ENCODE measurements at places on chromosomes 16 and 17.

- no peak for DNase-seq
Measured at GRCh38 chr16:12871784-12872183, 29.6 kb upstream of the SHISA9 start.

- DNase-seq = no peak
Measured at GRCh38 chr17:83173914-83174361, 94.5 kb downstream of the METRNL start.

DNA sequence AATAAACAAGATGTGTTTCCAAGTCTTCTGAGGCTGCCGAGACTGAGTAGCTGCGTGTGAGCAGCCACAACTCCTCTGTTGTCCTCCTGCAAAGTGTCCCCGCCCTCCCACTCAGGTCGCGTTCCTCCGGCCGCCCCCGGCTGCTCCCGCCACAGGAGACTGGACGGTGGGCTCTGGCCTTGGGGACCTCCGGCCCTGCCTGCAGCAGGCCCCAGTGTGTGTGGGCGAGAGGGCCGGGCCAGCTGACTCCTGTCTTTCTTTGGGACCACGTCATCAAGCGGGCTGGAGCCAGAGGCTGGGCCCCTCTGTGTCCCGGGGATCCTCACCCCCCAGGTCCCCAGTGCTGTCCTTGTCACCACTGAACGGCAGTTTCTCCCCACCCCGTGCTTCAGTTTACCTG is 175.3 kb downstream of the NPIPB11 start:
- no peak for DNase-seq

GRCh38 chr16:5450409-5451104 is 353.0 kb upstream of the EEF2KMT start:
- no peak for DNase-seq

GRCh38 chr16:87017371-87018012 is 299.7 kb downstream of the C16orf95 start:
- no peak for DNase-seq

DNA sequence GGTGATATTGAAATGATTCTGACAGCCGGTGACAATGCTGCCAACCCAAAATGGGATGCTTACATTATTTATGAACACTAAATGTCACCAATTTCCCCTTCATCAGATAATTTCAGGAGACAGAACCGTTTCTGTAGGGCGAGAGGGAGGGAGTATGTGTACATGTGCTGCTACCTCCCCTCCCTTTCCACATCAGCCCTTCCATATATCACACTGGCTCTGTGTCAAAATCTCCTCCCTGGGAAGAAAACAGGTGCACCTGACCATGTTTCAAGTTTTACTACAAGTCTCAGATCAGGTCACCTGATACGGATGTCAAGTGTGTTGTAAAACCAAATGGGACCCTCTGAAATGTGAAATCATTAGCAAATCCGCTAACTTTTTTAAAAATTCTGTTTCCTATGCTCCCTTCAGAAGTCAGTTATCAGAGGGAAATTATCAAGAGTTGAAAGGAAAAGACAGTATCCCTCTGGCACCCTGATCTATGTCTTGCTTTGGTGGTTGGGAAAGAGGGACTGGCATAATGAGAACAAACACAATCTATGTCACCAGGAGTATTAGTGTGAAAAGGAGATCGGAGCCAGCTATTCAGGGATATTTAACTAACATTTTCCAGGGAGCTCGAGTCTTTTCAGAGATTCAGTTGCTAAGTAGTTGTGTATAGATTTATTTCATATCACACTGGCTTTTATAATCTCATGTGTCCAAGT is 1002.3 kb upstream of the CDH8 start:
- DNase-seq = no peak

DNA sequence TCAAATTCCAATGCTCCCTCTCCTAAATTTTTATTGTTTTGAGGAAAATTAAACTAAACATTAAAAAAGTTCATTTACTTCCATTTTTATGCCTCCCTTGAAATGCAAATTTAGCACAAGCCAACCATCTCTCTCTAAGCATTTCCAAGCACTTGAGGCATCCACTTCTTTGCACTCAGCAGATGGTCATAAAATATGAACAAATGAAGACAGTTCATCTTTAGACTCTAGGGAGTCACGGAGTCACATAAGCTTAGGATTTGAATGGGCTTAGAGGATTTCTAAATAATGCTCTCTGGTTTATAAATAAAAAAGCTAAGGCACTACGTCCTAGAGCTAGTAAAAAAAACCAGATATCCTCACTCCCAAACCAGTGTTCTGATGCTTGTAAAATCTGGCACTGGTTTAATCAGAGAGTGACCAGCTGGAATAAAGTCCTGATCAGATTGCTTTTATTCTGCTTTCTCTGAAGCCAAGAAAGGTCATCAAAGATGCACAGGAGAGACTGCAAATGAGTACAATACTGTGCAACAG is 204.2 kb downstream of the CA10 start:
- no peak for DNase-seq

DNA sequence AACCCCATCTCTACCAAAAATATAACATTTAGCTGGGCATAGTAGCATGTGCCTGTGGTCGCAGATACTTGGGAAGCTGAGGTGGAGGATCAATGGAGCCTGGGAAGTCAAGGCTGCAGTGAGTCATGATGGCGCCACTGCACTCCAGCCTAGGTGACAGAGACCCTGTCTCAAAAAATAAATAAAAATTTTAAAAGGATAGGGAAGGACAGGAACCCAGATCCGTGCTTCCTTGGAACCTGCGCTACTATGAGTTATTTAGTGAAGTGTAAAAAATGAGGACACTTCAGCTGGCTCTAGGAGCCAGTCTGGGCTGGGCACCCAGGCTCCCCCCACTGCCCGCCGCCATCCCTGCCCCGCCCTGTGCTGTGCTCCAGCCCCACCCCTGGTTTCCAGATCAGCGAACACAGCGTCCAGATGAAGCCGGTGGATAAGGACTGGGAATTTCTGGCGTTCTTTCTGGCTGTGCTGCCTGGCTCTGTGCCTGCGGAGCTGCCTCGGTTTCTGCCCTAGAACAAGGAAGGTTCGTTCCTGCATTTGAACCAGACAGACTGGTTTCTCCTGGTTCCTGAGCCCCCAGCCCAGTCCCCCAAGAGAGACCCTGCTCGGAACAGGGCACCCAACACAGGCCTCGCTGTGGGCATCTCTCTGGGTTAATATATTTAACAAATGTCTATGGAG is 18.5 kb downstream of the PLLP start:
- DNase-seq = no peak

DNA sequence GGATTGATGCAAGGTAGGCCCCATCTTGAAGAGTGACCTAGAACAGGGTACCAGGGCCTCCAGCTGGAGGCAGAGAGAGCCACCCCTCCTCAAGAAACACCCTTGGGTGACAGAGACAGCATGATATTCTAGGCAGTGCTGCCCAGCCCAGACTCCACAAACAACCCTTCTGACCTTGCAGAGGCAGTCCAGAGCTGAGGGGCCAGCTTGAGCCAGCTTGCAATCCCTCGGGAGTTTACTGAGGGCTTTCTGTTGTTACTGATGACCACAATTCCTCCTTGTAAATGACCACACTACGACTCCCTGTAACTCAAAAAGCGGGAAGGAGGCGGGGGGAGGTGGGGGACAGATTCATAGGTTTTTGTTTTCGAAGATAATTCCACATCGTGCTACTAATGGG is 18.6 kb upstream of the MNT start:
- DNase-seq = no peak

DNA sequence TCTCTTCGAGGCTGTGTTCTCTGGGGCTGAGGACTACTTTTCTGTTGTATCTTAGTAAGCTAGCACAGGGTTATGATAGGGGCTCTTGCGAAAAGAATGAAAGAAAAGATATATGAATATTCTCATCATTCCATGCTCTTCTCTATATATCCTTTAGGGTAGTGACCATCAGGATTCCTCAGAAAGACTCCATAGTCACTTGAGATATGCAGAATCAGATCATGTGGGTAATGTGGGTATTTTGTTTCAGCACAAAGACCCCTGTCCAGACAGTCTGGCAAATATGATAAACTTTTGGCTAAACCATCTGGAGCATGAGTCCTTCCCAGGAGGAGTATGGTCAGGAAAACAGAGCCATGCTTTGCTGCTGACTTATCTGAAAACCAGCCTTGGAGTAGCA is 21.5 kb downstream of the CRYM start:
- no peak for DNase-seq

GRCh38 chr16:69325784-69326171 is 4.6 kb downstream of the PDF start:
- no peak for DNase-seq

DNA sequence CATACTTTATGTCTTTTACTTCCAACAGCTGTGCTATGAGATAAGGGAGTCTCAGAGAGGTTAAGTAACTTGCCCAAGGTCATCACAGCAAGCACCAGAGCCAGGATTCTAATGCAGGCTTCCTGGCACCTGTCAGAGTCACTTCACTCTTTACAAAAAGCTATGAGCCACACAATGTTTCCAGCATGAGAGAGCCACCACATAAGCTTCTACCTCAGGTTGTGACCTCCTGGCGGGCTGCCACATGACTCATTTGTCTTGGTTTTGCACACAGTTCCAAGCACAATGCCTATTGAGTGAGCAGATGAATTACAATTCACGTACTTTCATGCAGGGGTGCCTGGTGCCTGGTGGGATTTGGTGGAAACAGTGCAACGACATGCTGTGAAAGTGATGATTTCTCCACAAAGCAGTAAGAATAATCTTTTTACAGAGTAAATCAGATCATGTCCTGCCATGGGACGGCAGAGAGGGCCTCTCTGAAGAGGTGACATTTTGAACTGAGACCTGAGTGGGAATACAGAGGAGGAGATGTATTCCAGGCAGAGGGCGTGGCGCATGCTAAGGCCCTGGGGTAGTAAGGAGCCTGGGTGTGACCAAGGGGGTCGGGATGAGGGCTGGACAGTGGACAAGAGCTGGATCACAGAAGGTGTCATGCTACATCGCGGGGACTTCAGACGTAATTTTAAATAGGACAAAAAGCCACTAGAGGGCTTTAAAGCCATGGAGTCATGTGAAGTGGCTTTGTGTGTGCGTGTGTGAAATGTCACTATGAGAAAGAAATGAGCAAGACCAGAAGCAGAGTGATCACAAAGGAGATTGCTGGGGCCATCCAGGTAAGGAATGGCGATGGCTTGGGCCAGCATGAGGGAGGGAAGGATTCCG is 53.4 kb downstream of the CACNG3 start:
- DNase-seq = no peak

- DNase-seq = no peak
Measured at GRCh38 chr16:27204312-27204915, 1.1 kb downstream of the KDM8 start.

DNA sequence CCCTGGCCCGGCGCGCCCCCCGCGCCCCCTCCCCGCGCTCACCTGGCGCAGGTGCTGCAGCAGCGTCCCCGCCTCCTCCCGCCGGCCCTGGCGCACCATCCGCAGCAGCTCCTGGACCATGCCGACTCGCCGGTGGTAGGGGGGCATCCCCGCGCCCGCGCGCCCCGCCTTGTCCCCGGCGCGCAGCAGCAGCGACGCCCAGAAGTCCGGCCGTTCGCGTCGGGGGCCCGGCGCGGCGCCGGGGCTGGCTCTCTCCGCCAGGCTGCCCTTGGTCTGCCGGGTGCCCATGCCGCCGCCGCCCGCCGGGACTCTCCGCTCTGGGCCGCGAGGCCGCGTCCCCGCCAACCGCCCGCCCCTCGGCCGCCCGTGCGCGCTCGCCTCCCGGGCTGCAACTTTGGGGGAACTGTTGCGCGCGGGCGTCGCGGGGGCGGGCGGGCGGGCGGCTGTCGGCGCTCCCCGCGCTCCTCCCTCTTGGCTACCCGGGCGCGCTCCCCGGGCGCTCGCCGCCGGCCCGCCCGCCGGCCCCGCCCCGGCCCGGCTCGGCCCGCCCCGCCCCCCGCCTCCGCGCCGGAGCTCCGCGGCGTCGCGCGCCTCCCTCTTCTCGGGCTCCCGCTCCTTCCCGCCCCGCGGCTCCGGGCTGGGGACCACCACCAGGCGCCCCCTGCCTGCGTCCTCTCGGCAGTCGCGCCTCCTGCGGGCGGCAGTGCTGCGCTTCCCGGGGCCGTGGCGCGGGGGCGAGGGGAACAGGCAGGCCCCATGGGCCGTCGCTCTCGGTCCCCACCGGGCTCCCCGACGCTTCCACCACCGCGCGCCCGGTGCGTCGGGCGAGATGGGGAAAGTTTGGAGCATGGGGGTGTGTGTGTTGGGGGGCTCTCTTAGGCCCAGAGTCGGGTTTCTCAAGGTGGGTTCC is at the start of gene LRRC75A:
TSS of gene LRRC75A (minus strand) at position 491 of the 910 bp plus-strand sequence. CDS start at position 288, 203 bp downstream.
- no peak for DNase-seq

DNA sequence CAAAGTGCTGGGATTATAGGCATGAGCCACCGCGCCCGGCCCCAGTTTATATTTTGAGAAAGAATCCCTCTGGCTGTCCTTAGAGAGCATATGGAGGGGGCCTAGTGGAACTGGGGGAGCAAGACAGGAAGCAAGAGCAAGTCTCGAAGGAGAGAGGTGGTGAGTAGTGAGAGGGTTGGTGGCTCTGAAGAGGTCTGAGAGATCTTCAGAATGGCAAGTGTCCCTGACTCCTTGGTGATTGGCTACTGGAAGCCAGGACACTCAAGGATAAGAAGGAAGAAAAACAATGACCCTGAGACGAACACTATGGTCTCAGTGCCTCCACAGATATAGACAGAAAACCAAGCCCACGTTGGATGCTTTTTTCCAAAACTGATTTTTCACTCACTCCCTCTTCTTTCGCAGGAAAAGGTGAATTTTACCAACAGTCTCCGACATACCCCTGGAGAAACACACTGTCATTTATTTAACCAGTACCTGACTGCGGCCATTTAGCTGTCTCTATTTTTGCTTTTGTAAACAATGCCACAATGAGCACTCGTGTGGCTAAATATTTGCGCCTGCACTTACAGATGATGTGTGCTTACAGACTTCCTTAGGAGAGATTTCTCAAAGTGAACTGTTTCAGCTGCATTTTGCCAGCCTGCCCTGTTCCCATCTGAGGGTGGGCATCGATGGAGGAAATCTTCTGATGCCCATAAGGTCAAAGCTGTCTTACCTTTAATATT is 15.9 kb upstream of the DOK4 start:
- DNase-seq = no peak

DNA sequence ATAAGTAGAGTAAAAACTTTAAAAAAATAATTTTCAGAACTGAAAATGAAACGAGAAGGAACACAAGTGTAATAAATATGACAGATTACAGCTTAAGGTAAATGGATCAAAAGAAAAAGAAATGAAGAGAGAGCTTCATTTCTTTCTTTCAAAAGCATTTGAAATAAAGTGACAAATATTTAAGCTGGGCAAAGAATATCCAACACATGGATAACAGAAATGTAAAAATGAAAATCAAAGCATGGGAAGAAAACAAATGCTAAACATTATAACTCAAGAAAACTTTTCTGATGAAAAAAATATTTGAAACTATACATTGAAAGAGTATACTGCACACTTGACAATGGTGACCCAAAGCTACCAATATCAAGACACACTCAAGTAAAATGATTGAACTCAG is 143.6 kb upstream of the IRX5 start:
- DNase-seq = no peak

- DNase-seq = no peak
Measured at GRCh38 chr17:75048249-75048878, 1.3 kb downstream of the KCTD2 start.

Measured in NCI-H1436 treated with DMSO at 0.1 percent for 48 hours (cell line).